Stimulated activated CD4-positive, alpha-beta T cell treated with anti-CD3 and anti-CD28 coated beads, Interleukin-12 subunit alpha, Interleukin-12 subunit beta, amount 100 ng/mL, for 24 hours (primary cell): ENCODE measurements at places on chromosomes 12 and 14.

- DNase-seq, result no peak
Observed at GRCh38 chr14:36664322-36665193, 2.9 kb downstream of the PAX9 start.

DNA sequence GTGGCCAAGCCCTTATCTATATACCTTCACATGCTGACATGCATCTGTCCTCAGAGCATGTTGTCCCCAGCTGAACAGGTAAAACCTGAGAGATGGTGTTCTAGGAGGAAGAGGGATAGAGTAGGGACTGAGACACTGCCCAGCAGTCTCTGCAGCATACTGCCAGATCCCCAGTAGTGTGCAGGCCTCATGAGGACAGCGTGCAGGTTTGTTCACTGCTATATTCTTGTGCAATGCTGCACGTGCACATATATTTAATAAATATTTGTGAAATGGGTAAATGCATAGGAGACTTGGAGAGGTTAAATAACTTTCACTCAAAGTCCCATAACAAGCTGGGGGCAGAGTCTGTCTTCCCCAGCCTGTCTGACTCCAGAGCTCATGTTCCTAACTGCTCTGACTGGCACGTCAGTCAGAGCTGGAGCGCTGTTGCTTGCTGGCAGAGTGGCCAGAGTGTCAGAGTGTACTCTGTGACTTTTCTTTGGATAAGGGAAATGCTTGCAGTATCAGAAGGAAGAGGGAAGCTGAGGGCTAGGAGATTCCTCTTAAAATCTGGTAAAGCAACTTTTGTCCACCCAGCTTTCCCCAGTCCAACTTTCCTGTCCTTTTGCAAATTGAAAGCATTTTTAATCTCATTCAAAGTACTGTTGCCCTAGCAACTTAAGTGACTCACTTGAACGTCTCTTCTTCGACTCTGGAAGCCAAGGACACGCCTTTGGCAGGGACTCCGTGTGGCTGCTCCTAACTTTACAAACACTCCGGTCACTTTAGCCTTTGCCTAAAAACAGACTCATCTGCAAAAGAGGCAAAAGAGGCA, 14.9 kb upstream of the POLR3B start:
- DNase-seq, result no peak

DNA sequence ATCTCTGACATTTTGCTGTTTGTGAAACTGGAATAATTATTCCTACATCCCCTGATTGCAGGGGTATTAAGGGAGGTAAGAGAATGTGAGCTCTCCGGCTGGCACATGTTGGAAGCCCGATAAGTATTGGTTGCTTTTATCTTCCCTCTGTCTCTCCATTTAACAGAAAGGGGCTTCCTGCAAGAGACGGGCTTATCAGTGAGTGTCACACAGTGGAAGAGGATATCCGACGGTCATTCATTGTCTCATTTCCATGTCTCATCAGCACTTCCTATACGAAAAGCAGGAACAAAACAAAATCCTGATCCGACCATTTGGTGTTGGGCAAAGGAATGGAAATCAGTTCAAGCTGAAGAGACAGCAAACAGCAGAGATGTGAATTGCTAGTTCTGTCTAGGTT, 10.7 kb downstream of the DYRK4 start:
- no peak for DNase-seq

DNA sequence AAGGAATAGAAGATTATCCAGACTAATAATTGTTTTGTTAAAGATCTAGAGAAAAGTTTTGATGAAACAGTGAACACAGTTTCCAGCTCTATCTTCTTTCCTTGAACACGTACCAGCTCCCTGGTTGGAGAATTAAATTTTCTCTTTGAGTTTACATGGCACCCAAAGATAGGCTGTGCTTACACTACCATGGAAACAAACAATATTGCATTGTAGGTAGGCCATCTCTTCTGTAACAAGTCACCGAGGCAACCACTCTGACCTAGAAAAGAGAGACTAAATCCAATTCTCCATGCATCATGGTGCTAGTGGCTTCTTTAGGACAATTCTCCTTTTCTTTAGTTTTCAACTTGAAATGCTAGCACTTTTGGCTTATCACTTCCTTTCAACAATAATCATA, 9.9 kb downstream of the BMAL2 start:
- no peak for DNase-seq

- no peak for DNase-seq
Observed at GRCh38 chr12:131100031-131100674, 146.4 kb downstream of the ADGRD1 start.

GRCh38 chr12:132419631-132420246, 70.2 kb upstream of the FBRSL1 start:
- DNase-seq, result no peak

- DNase-seq, result no peak
Observed at GRCh38 chr12:46389031-46389616, 16.6 kb upstream of the SLC38A2 start.

DNA sequence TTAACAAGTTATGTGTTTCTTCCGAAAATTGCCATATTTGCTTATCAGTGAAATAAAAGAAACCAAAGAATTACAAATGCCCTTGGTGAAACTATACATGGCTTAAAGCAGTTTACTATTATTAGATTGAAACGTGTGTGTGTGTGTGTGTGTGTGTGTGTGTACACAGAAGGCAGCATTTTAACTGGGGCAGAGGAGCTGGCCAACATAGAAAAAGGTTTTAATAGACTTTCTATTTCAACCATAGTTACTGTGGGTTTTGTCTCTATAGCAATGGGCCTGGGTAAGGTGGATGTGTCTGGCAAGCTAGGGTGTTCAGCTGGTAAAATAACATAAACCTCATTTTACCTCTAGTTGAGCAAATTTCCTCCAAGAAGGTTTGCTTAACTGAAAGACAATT, 6.5 kb downstream of the PRICKLE1 start:
- no peak for DNase-seq

GRCh38 chr12:109879351-109880042, 844 bp downstream of the GLTP start:
- no peak for DNase-seq

GRCh38 chr12:58310809-58311622, 369.6 kb downstream of the ATP23 start:
- no peak for DNase-seq

DNA sequence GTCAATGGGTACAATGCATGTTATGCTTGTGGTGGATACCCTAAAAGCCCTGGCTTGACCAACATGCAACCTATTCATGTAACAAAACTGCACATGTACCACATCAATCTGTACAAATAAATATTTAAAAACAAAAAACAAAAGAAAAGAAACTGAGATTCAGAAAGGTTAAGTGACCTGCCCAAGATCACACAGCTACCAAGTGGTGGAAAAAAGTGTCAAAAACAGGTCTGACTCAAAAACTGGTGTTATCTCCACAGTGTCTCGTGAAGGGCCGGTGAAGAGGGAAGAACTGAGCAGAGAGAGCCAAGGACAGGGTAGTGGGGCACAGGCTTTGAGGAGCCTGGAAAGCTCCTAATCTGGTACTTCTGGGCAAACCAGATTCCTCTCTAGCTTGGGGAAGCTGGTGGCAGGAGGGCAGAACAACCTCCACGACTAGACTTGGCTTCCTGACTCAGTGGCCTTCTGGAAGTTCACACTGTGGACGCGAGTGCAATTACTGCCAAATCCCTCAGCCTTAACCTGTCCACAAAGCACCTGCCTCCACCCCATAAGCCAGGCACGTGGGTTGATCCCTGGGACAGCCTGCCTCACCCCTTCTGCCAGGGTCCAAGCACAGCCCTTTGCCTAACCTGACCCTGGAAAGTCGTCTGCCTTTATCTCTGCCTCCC, 15.6 kb downstream of the ZBTB39 start:
- no peak for DNase-seq

DNA sequence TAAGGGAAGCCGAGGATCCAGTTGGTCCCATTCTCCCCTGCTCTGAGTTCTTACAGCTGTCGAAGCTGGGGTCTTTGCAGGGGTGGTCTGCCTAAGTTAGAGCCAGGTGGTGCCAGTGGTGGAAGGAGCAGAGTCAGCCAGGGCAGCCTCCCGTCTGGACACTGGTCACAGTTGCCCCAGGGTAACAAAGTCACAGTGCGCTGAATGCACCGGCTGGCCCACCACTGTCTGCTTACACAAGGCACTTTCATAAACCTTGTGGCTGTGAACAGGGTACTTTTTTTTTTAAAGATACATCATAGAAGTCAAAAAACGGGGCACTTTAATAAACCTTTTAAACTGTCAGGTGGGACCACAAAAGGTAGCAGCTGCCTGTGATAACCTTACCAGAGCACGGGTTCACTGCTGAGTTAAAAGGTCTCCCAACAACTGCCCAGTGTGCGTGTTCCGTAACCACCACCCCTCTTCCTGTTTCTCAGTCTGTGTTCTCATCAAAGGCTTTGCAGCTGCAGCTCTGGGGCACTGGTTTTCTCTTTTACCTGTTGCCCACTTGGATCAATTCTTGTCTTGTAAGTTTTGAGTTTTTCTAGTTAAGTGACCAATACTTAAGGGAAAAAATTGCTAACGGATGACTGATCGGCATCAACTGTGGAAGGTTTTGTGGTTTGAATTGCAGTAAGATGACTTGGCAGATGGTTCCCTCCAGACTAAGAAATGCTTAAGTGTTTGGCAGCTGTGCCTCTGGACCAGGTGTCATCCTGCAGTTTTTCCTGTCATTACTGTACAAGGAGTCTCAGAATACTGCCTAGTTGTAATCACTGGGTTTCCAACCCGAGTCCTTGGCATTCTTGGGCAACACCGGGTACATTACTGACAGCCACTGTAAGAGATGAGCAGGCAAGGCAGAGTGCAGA, 55.9 kb downstream of the DYNC1H1 start:
- DNase-seq, result no peak

DNA sequence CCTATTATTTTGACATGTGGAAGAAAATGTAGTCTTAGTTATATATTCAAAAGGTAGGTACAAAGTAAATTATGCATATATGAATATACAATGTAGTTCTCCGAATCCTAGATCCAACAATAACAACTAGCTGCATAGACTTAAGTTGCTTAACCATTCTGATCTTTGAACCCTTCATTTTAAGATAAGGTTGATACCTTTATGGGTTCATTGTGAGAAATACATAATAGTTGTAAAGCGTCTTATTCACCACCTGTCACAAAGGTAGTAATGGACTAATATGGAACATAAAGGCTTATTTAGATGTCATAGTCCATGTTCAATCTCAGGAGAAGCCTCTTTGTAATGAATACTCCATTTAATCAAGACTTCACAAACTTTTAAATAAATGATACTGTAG, 263.6 kb downstream of the TMTC2 start:
- DNase-seq, result no peak

DNA sequence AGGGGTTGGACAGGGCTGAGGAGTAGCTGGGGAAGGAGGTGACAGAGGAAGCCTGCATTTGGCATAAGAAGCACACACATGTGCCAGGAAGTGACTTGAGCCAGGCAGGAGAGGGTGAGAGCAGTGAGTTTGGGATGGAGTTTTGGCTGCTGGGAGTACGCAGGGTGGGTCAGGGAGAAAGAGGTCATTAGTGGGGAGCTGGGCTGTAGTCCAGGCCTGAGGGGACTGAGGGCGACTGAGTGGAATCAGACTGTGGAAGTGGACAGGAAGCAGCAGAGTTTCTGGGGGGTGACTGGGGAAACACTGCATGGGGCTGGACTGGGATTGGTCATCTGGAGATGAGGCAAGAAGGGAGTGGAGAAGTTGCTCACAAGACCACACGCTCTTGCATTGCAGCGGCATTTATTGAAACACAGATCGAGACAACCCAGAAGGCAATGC, 7.6 kb downstream of the KRT85 start:
- no peak for DNase-seq

GRCh38 chr12:57715786-57716185, 21.9 kb downstream of the OS9 start:
- DNase-seq, result no peak

DNA sequence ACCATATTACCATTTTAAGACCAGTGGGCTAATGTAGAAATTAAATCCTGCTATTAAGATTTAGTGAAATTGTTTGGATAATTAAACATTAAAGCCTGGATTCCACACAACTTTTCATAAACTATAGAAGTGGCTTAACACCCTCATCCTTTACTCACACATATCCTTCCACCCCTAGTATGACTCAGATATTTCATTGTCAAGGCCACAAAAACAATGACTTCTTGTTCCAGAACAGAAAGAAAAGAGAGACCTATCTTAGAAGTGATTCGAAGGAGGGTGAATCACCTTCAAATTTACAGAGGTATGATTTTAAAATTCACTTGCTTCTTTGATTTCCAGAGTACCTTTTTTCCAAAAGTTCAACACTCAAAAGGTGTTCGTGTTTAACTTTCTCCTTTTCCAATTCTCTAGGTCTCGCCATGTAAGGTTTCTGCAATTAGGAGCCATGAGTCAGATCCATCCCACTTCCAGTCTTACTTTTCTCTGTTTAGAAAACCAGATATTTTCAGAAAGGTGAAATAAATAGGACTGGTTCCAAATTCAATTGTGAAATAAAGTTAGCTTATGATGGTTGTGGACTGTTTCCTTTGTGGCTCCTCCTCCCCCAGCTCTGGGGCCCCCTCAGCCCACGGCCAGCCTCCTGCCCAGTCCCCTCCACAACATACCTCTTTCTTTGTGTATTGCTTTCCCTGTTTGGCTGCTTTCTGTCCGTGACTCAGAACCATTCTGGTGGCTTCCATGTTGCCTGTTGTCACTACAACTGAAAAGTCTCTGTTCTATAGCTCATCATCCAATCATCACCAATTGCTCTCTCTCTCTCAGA, 24.6 kb upstream of the MGP start:
- DNase-seq, result peak; percentile 5

DNA sequence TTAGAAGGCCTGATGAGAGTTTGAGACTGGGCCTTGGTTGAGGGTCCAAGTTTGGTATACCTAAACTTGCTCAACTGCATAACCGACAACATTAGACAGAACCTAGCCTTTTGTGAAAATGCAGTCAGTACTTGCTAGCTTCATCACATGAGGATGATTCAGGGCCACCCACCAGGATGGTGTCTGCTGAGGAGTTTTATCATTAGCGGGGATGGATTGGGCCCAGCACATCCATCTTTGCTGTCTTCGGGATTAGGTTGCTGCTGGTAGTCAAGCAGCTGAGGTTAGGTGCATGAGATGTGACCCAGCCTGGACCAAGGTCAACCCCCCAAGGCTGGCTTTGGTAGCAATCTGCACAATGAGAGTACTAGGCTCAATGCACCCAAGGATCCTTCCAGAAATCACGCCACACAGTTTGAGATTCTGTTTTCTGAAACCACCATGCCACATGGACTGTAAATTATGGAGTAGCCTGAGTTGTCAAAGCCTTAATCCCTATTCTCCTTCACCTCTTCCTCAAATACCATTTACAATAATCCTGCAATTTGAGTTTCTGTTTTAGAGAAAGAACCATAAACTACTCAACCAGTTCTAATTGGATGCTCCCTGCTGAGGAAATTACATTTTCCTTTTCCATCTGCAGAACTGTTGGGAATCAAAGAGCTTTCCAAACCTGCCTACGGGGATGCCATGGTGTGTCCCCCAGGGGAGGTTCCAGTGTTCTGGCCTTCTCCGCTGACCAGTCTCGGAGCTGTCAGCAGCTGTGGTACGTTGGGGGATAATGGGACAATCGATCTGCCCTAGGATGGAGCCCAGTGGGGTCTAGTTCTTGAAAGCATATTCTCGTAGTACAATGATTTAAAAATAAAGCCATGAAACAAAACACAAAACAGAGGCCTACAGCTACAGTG, 61.7 kb downstream of the DGLUCY start:
- DNase-seq, result no peak
